ENCODE measurements at places on chromosomes 2 and 18. TPM values are rescaled to one million over a fixed set of nuclear protein-coding genes. Genes with fewer than 3 reads are reported as not detected.

Gene INPP5D
- total RNA-seq, result 0.51 TPM

Gene FZD7
- total RNA-seq, result 7.3 TPM

Gene PMS1
- total RNA-seq, result 7.0 TPM

Gene RIT2
- not detected for total RNA-seq

Gene ANKRD30B
- not detected for total RNA-seq

Gene HOXD3
- total RNA-seq, result 0.14 TPM

Gene AGAP1
- total RNA-seq, result 22.3 TPM

Gene MROH2A
- 0.28 TPM for total RNA-seq

Gene DHRS9
- total RNA-seq, result 3.1 TPM

Gene PDK1
- 3.0 TPM for total RNA-seq

Gene SULT1C3
- not detected for total RNA-seq

Gene HES6
- total RNA-seq, result 13.9 TPM

Gene FAM110C
- total RNA-seq, result 0.06 TPM

Gene NYAP2
- not detected for total RNA-seq

Gene INPP1
- total RNA-seq, result 29.4 TPM

Gene CXXC1
- 47.3 TPM for total RNA-seq

Gene HDHD2
- total RNA-seq, result 9.2 TPM

Gene GNAL
- 6.2 TPM for total RNA-seq

Gene TEX44
- total RNA-seq, result not detected

Gene CELF4
- not detected for total RNA-seq

Gene SH3RF3
- 0.39 TPM for total RNA-seq

Gene CROCC2
- total RNA-seq, result not detected

Gene HRH4
- 0.02 TPM for total RNA-seq

Gene KATNAL2
- 1.3 TPM for total RNA-seq

Gene SPDYA
- total RNA-seq, result 0.14 TPM

Gene KCNG2
- not detected for total RNA-seq
